ENCODE measurements at places on chromosomes 2 and 18.

DNA sequence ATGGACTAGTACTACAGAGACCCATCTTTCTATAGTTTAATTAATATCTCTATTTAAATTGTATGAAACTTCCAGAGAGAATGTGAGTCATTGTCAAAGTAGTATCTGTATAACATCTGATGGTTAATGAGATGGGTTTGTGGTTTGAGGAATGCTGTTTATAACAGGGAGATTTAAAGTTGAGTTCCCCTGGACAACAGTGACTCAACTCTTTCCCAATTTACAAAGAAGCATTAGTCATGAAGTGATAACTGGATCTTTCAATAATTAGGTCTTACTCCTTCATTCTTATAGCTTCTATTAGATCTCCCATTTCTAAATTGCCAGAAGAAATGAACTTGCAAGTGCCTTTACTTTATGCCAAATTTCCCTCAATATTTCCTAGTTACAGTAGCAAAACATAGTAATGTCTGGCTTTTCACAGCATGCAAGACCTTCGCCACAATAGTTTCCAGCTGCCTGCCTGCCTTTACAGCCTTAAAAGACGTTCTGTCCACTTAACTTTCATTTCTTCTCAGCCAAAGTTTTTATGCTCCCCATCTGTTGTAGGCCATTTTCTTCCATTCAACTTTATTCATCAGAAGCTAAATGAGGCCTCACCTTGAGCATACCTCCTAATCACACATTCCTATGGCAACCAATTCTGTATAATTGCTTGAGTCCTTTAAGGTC lies 47.7 kb upstream of the WDR75 start:
- no peak for DNase-seq

DNA sequence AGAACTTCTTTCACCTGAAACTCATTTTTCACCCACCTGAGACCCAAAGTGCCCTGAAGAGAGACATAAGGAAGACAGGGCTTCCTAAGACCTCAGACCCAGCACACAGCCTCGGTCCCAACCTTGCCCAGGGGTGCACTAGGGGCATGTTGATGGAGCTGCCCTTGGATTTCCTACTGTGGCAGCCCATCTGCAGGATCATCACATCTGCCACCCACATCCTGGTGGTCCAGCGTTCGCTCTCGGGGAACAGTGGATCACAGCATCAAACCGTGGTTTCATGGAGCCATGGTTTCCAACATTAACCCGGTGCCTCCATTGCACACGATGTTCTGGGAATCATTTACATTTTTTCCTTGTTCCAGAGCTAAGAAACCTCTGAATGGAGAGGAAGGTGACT lies 186.4 kb downstream of the TFCP2L1 start:
- DNase-seq: no peak

GRCh38 chr2:32942793-32943485 lies 3.8 kb upstream of the LTBP1 start:
- no peak for DNase-seq

- no peak for DNase-seq
These were observed 55.2 kb downstream of the UNC50 start for GRCh38 chr2:98663511-98664090.

- no peak for DNase-seq
These were observed 250.0 kb downstream of the SOX11 start for GRCh38 chr2:5942204-5942603.

DNA sequence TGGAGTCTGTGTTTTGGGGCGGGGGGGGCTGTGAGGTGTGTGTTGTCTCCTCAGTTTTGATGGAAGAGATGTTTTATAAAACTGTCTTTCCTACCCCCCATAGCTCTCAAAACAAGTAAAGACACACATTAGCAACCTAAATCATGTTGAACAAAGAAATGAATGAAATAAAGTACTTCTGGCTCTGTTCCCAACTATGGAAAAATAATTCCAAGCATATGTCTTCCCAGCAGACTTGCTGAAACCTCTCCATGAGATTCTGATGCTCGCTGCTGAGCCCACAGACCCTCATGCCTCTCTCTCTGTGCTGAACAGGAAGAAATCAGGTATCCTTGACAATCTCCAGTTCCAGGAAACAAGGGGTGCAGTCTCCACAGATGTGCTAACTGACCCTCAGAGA lies 226.7 kb upstream of the KLHL29 start:
- no peak for DNase-seq

DNA sequence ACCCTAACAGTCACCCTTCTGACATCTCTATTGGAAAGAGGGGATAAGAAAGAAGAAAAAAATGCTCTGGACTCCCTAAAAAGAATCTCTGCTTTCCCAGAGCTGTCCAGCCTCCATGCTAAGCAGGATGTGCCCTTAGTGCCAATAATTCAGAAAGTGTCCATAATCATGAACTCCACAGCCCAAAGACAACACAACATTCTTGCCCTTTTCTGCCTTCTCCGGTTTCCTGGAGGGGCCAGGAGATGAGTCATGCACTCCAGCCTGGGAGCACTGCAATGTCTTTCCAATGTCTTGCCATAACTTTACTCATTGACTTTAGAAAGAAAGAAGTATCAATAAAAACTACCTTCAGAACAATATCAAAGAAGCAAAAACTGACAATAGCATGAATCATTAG lies 44.0 kb downstream of the KLF7 start:
- no peak for DNase-seq

DNA sequence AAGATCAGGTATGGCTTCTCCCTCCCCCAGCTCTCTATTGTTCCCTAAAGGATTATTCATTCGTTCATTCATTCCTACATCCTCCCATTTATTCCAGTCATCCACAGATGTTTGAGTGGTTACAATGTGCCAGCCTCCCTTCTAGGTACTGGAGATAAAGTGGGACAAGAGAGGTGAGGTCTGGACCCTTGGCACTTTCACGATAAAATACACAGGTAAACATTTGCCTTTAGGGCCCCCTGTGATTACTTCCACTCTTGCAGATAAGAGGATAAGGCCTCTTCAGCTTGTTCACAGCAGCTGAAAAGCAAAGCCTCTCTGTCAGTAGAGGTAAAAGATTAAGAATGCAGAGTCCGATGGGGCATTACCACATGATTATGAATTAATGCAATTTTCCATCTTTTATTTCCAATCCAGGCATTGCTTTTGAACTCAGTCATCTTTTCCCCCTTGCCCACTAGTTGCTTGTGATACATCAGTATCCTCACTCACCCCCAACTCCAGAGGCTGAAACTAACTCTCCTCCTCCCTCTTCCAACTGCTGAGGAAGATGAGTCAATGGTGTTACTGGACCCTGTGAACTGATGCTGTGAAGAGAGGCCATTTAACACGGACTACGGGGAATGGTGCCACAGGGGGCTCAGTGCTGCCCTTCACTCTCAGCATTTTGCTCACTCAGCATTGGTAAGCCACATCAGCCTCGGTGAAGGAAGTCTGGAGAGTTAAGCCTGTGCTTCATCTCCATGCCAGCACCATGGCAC lies 1.1 kb upstream of the DPP4 start:
- DNase-seq: no peak

GRCh38 chr2:238233625-238234024 lies 6.2 kb downstream of the HES6 start:
- no peak for DNase-seq

- no peak for DNase-seq
These were observed 214.8 kb upstream of the FSHR start for GRCh38 chr2:49369101-49369500.

DNA sequence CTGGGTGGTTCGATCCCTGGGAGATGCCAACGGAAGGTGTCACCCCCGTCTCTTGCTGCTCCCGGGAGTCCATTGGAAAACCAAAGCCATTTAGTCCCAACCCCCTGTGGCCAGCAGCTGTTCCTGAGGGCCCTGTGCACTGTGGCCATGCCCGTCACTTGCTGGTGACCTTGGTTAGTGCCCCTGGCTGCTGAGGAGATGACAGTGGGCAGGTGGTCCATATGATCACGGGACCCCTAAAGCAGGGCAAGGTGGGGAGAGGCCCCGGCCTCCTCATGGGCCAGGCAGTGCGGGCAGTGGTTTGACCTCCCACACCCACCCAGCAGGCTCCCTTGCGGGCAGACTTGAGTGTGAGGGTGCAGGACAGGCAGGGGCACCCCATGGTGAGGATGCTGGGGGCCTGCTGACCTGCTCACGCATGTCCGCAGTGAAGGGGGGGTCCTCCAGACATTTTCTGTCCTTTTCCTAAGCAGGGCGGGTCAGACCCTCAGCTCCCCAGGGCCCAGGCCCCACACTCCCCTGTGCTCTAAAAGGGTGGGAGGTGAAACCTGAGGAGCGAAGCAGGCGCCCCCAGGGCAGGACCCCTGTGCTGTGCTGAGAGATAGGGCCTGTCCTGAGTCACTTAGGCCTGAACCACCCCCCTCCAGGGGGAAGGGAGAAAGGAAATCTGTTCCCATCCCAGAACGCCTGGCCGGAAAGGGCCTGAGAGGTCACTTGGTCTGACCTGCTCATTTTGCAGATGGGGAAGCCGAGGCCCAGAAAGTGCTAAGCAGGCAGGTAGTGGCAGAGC lies 6.8 kb downstream of the ITM2C start:
- no peak for DNase-seq

DNA sequence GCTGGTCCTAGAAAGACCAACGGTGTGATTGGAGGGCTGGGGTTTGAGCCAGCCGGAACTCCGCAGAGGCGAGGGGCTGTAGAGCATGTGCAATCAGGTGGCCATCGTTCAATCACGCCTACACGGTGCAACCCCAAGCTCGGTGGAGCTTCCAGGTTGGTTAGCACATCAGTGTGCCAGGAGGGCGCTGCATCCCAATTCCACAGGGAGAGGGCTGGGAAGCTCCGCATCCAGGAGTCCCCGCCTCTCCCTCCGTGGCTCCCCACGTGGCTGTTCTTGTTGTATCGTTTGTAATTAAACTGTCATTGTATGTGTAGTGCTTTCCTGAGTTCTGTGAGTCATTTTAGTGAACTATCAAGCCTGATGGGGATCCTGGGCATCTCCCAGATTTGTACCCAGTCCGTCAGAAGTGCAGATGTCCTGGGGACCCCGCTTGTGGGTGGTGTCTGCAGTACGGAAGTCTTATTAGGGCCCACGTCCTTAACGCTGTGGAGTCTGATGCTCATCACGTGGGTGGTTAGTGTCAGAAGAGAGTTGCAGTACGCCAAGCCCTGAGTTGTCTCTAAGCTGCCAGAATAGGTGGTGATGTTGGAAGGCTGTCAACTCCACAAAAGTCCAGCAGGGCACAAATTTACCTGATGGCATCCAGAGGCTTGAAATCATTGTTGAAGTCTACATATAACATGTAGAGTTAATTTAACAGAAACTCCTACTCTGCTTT lies 20.6 kb upstream of the AMMECR1L start:
- DNase-seq: no peak

GRCh38 chr2:95025406-95026319 lies at the start of gene MAL:
TSS of gene MAL (plus strand) at chr2:95025708. CDS start at chr2:95025793, 85 bp downstream.
- no peak for DNase-seq

DNA sequence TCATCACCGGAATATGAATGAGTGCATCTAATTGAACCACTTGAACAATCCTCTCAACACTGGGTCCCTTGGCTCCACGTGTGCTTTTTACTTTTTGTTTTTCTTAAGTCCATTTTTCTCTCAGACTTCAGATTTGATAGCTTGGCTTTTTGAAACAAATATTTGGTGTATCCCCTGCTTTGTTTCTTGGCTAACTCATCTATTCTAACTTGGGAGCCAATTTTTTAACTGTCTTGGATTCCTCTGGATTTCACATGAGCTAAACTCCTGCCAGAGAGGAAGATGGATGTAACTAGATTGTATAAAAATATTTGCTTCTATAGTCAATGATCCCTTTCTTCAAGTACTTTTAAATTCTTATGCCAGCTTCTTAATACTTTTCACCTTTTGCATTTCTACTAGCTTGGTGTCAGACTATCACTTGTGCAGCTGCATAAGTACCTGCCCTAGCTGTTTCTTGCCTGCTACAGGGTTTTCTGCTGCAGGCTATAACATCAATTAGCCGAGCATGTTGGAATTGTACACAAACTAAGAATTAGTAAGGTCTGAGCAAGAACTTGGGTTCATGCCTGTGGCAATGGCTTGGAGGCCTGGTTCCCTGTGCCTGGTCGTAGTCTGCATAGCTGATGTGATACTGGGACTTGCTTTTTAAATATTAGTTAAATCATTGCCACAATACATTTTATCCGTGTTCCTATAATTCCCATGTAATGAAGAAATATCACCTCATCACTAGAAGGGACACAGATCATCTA lies 281.5 kb downstream of the EN1 start:
- DNase-seq: no peak

DNA sequence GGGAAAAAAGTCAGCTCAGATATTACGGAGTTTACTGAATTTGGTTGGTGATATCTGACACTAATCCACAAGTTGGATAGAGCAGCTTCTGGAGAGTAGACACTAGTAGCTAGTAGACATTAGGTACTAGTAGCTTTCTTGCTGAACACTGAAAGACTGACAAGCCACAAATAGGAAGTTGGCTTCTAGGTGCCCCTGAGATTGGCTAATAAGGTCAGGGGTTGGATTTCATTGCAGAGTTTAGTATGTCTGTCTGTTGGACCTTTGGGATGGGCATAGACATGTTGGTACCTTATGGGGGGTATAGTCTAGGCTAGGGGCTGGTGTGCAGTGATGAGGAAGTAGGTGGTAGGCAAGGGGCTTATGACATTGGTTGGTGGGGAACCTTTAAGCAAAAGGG lies 164.9 kb upstream of the LRRTM1 start:
- no peak for DNase-seq

- no peak for DNase-seq
These were observed 544 bp downstream of the LRATD1 start for GRCh38 chr2:14633061-14633460.

DNA sequence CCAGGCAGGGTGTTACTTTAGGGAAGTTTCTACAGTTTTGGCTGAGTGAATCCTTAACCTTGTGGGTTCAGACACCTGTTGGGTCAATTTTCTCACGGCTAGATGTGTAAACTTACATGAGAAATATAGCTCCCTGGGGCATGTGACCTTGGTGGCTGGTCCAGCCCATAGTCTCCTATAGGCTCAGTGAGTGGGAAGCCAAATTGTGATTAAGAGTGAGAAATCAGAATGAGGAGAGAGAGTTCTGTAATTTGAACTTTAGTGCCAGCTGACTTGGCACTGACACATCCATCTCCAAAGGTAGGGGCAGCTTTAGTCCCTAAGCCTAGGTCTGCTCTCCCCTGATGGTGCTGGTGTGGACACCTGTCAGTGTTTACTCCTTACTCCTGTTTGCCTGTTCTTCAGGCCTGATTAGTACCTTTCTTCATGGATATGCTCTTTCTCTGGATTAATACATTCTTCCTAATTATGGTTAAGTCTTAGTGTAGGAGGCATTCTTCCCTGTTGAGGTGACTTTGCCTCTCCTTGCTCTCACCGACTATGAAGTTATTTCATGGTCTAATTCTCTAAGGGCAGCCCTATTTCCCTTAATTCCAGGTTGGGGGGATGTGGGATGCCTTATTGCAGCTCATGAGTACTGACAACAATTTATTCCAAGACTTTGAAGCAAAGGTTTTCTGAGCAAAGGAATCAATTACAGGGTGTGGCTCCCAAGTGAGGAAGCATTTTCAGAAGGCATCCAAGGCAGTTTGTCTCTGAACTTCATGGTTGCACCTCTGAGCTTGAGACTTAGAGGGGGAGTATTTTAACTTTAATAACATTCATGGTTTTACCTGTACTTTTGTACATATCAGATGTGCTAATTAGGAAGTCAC lies 177.3 kb downstream of the DYSF start:
- DNase-seq: no peak
